ENCODE measurements at places on chromosomes 13 and 19. TPM values are rescaled to one million over a fixed set of nuclear protein-coding genes. Genes with fewer than 3 reads are reported as not detected.

DNA sequence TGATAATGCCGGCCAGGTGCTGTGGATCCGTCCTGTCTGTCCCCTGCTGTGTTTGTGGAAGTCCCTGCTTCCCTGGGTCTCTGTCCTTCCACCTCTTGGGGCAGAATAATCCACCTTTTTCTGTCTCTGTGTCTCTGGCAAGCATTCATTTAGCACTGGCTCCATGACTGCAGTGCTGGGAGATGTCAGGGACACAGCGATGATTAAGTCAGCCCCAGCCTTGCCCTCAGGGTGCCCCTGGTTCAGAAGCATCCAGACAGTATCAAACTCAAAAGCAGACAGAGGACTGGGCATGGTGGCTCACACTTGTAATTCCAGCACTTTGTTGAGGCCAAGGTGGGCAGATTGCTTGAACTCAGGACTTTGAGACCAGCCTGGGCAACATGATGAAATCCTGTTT lies 1.5 kb downstream of the HIPK4 start:
- peak; percentile 23 for DNase-seq

- DNase-seq: peak; percentile 85
These were observed 63.1 kb downstream of the SERP2 start for GRCh38 chr13:44436589-44437337.

DNA sequence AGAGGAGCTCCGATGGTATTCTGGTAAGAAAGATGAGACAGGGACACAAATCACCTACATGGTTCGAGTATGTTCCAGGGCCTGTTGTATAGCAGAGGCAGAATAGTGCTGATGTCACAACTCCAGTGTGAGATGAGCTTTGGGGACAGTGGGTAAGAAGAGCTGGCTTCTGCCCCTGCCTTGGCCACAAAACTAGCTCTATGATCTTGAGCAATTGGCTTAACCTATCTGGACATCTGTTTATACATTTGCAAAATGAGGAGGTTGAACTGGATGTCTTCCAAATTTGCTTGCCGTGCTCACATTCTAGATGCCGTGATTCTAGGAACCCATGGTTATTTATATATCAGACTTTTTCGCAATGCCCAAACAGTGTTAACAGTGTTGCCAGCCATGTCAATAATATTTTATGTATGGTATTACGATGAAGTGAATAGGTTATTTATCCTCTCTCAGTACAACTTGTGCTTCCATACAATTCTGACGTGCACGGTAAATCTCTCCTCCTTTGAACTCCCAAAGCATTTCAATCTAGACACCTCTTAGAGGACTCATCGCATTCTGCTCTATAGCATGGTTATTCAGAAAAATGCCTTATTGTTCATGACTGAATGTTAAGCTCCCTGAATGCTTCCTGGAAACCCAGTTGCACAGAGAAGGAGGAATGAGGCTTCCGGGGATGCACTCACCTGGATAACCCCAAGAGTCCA lies 316.0 kb downstream of the FOXO1 start:
- DNase-seq: no peak

GRCh38 chr13:51000571-51001260 lies 91.1 kb downstream of the RNASEH2B start:
- peak; percentile 97 for DNase-seq

DNA sequence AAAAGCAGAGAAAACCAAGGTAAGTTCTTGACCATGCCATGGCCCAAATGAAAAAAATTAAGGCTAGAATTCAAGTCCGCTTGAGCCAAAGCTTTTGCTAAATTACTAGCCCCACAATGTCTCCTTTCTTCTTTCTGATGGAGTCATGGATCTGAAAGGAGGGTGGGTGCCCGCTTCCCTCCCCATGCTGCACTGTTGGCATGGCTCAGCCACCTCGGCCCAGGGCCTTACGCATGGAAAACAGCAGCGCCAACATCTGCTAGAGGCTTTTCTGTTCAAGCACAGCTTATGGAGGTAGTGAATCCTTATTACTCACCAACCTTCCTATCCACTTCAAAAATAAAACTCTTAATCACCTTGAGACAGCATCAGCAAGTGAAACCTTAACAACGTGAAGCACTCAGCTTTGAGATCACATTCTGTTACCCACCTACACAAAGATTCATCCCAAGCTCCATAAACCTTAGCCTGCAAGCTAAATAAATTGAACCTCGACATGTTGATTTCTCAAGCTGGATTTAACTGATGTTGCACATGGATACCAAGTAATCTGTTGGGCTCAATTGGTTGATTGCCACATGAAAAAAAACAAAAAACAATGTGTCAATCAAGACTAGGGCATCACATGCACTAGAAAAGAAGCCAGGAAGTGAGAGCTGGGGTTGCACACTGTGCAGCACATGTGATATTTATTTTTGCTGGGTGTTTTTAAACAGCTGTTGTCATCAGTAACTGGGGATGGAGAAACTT lies 43.4 kb downstream of the TPT1 start:
- DNase-seq: no peak

- no peak for DNase-seq
These were observed 48.0 kb downstream of the NFIX start for GRCh38 chr19:13043285-13043684.

DNA sequence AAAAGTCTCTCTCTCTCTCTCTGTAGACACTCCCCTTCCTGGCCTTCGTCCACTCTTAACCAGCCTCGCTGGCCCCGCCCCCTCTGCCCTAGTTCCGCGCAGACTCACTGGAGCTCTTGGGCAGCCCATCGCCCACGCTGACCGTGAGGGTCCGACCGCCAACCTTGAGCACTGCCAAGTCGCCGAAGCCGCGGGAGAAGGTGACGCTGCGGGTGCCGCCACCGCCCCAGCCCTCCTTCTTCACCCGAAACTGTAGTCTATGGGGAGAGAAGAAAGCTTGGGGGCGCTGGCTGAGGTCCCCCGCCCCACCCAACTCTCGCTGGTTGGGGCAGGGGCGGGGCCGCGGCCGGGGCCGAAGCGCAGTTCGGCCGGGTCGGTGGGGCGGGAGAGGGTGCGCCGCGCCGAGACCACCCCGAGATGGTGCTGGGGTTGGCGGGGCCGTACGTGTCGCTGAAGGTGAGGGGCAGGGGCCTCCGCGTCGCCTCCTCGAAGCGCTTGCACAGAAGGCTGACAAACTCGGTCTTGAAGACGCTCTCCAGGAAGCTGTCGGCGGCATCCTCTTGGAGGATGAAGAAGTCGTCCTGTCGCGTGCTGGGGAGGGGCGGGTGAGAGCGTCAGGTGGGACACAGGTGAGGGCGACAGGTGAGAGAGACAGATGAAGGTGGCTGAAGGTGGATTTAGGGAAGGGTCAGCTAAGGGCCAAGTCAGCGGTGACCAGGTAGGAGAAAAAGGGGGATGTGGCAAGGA lies 12.6 kb upstream of the ZNF414 start:
- peak; percentile 72 for DNase-seq

- DNase-seq: no peak
These were observed 567.7 kb downstream of the GPC6 start for GRCh38 chr13:93794197-93794885.

- DNase-seq: peak; percentile 61
These were observed 3.6 kb upstream of the CD37 start for GRCh38 chr19:49331616-49332055.

GRCh38 chr13:78326633-78327032 lies 276.7 kb downstream of the POU4F1 start:
- peak; percentile 54 for DNase-seq

Gene DMKN
- total RNA-seq: 269 TPM

Gene ASF1B
- 0.53 TPM for total RNA-seq

All from bronchial epithelial cell (primary cell).